ENCODE measurements at places on chromosomes 1 and 21. TPM values are rescaled to one million over a fixed set of nuclear protein-coding genes. Genes with fewer than 3 reads are reported as not detected.

- H3K4me1 ChIP-seq = peaks cover 4% of the 10 kb centered on the region
- no peak for DNase-seq
- H3K4me3 ChIP-seq = no peak overlapping the region
- no peaks in the 10 kb centered on the region for H3K27me3 ChIP-seq
- no peak overlapping the region for H3K27ac ChIP-seq
- H3K36me3 ChIP-seq = no peaks in the 10 kb centered on the region
Observed at GRCh38 chr1:226875641-226876295, 5.4 kb downstream of the PSEN2 start.

- no peak overlapping the region for H3K4me3 ChIP-seq
- DNase-seq = no peak
- no peaks in the 10 kb centered on the region for H3K36me3 ChIP-seq
- no peaks in the 10 kb centered on the region for H3K4me1 ChIP-seq
Observed at GRCh38 chr1:7745783-7746182, 25.3 kb upstream of the VAMP3 start.

- DNase-seq = no peak
- H3K36me3 ChIP-seq = no peaks in the 10 kb centered on the region
- H3K4me3 ChIP-seq = no peak overlapping the region
Observed at GRCh38 chr1:225774281-225775147, 3.1 kb upstream of the SRP9 start.

GRCh38 chr1:54399765-54400164 lies 6.4 kb downstream of the SSBP3 start:
- H3K4me1 ChIP-seq = peaks cover 21% of the 10 kb centered on the region
- no peak overlapping the region for H3K4me3 ChIP-seq
- DNase-seq = no peak
- H3K27ac ChIP-seq = no peak overlapping the region

The SDHC gene
- 17.4 TPM for total RNA-seq

DNA sequence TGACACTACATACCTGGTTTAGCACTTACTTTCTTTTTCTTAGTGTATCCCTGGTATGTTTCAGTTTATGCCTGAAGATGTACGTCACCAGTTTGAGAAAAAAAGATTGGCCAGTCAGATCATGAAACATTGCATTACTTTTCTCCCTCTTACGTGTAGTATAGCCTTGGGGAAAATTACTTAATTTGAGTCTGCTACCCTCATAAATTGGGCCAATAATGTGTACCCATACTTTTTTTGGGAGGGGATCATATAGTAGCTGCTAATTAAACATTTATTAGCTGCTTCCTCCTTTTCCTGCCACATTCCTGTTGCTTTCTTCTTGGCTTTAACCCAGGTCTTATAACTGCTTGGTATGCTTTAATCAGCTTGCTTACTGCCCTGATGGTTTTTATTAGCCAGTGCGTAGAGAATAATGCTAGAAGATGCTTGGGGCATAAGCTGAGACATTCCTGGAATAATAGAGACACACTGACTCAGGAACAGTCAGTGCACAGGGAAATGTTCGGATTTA lies 32.1 kb downstream of the RABGAP1L start:
- peaks cover 17% of the 10 kb centered on the region for H3K4me1 ChIP-seq
- peak overlapping the region; percentile 55 for H3K27ac ChIP-seq
- H3K27me3 ChIP-seq = no peaks in the 10 kb centered on the region
- no peaks in the 10 kb centered on the region for H3K36me3 ChIP-seq
- H3K4me3 ChIP-seq = peak overlapping the region; percentile 26

GRCh38 chr1:27872802-27873551 lies 633 bp downstream of the THEMIS2 start:
- peak overlapping the region; percentile 89 for H3K4me3 ChIP-seq
- DNase-seq = peak; percentile 82
- no peak overlapping the region for H3K27ac ChIP-seq

The KCNH1 gene
- 1.5 TPM for total RNA-seq

- peak; percentile 4 for DNase-seq
- H3K27ac ChIP-seq = no peak overlapping the region
- H3K4me1 ChIP-seq = no peaks in the 10 kb centered on the region
- no peaks in the 10 kb centered on the region for H3K27me3 ChIP-seq
- no peak overlapping the region for H3K4me3 ChIP-seq
Observed at GRCh38 chr1:75539230-75540116, 71.4 kb downstream of the SLC44A5 start.

GRCh38 chr21:15279482-15279881 lies 214.7 kb upstream of the NRIP1 start:
- H3K27ac ChIP-seq = no peak overlapping the region
- no peaks in the 10 kb centered on the region for H3K27me3 ChIP-seq
- no peaks in the 10 kb centered on the region for H3K4me1 ChIP-seq
- H3K36me3 ChIP-seq = no peaks in the 10 kb centered on the region
- no peak for DNase-seq

The LCE1F gene
- total RNA-seq = not detected

DNA sequence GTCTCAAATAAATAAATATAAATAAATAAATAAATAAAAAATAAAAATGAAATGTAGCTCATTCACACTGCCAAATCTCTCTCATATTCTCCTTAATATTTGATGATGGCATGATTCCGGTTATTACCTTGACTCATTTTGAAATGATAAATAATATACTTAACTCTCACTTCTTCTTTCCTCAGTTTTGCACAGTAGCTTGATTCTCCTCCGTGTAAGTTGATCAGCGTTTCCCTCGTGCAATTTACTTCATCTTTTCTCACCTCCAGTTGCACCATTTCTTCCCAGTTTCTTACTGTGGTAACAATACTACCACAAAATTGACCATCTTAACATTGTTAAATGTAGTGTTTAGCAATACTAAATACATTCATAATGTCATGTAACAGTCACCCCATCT lies 111.6 kb downstream of the RIPK4 start:
- no peak overlapping the region for H3K27ac ChIP-seq
- DNase-seq = no peak
- H3K4me3 ChIP-seq = no peak overlapping the region
- peaks cover 23% of the 10 kb centered on the region for H3K4me1 ChIP-seq

The SUCO gene
- total RNA-seq = 21.1 TPM

- no peak overlapping the region for H3K27ac ChIP-seq
- H3K36me3 ChIP-seq = no peaks in the 10 kb centered on the region
- H3K4me1 ChIP-seq = no peaks in the 10 kb centered on the region
- no peak for DNase-seq
- no peak overlapping the region for H3K4me3 ChIP-seq
Observed at GRCh38 chr1:174174461-174175329, 15.4 kb downstream of the RABGAP1L start.

DNA sequence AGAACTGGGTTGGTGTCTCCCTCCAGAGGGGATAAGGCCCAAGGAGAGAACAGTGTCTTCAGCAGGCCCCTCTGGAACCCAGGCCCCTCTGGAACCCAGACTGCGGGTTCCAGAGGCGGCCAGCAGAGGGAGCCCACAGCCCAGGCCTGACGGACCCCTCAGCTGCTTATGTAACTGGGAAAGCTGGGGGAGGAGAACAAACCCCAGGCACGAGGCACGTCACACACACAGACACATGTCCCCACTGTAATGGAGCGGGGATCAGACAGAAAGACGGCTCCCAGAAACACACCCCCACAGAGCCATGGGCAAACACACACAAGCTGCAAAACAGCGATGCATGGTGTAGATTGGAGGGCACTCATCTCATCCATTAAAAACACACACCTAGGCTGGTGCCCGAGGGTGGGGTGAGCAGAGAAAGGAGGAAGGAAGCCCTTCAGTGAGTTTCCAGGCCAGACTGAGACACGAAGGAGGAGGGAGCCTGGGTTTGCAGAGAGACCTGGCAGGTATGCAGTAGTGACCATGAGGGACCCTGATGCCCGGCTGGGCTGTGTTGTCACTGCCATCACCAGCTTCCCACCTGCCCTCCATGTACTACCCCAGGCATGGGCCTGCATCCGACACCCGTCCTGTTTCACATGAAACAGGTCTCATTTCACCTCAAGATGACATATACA lies 2.8 kb upstream of the IGSF8 start:
- H3K4me1 ChIP-seq = peaks cover 28% of the 10 kb centered on the region
- H3K27me3 ChIP-seq = no peaks in the 10 kb centered on the region
- peak overlapping the region; percentile 41 for H3K4me3 ChIP-seq
- no peak overlapping the region for H3K27ac ChIP-seq
- peak; percentile 87 for DNase-seq

GRCh38 chr1:12552951-12553921 lies 64.8 kb downstream of the DHRS3 start:
- H3K4me3 ChIP-seq = no peak overlapping the region
- no peaks in the 10 kb centered on the region for H3K36me3 ChIP-seq
- H3K27ac ChIP-seq = no peak overlapping the region

- H3K27me3 ChIP-seq = 0 out of 2 replicates have a peak, but pooled peaks cover 7% of the 10 kb centered on the region
- H3K4me1 ChIP-seq = peaks cover 19% of the 10 kb centered on the region
- H3K27ac ChIP-seq = peak overlapping the region; percentile 78
- H3K36me3 ChIP-seq = no peaks in the 10 kb centered on the region
- peak overlapping the region; percentile 72 for H3K4me3 ChIP-seq
Observed at GRCh38 chr1:119008483-119009311, 20.6 kb upstream of the TBX15 start.

DNA sequence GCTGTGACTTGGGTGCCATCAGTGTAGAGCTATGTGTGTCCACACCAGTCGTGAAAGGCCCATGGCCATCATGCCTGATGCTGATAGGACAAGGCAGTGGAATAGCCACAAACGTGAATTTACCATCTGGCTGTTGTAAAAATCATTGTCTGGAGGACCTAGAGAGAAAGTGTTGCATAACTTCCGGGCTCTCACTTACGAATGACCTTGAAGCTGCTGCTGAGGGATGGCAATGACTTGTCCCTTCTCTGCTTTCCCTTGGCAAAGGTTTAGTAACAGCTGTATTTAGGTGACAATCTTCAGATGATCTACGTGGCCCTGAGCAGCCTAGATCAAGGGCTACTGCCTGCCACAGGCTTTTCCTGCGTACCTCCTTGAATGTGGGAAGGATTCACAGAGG lies 5.8 kb downstream of the ATP1B1 start:
- H3K27me3 ChIP-seq = no peaks in the 10 kb centered on the region
- no peak overlapping the region for H3K4me3 ChIP-seq
- no peak for DNase-seq
- H3K4me1 ChIP-seq = peaks cover 50% of the 10 kb centered on the region
- H3K27ac ChIP-seq = no peak overlapping the region

DNA sequence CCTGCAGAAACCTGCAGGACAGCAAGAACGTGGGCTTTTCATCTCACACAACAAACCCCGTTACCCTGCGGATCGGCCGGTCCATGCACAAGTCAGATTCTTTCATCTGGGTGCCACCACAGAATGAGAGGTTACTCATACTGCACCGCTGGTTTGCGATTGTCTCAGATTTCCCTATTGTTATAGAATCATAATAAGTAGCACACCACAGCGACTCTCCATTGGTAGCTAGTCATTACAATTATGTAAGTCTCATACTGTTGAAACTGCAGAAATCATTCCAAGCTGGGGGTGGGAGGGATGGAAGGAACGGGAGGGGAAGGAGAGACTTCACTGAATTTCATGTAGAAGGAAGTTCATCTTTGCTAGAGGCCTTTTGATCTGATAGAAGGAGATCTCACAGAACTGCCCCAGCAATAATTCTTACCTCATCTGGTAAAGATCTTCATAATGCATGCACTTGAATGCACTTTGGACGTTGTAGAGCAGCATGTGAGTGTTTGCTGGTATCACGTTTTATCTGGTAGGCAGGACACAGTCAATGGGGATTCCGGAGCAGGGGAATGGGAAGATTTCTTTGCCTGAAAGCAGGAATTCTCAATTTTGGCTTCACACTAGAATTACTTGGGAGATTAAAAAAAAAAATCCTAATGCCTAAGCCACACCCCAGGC lies 221.1 kb downstream of the KIF26B start:
- H3K27me3 ChIP-seq = no peaks in the 10 kb centered on the region
- H3K27ac ChIP-seq = no peak overlapping the region
- no peak overlapping the region for H3K4me3 ChIP-seq
- no peaks in the 10 kb centered on the region for H3K36me3 ChIP-seq
- peak; percentile 21 for DNase-seq

GRCh38 chr1:30378991-30379581 lies 344.3 kb downstream of the MATN1 start:
- peaks cover 19% of the 10 kb centered on the region for H3K4me1 ChIP-seq
- DNase-seq = peak; percentile 88

The LCA5L gene
- total RNA-seq = 1.1 TPM

DNA sequence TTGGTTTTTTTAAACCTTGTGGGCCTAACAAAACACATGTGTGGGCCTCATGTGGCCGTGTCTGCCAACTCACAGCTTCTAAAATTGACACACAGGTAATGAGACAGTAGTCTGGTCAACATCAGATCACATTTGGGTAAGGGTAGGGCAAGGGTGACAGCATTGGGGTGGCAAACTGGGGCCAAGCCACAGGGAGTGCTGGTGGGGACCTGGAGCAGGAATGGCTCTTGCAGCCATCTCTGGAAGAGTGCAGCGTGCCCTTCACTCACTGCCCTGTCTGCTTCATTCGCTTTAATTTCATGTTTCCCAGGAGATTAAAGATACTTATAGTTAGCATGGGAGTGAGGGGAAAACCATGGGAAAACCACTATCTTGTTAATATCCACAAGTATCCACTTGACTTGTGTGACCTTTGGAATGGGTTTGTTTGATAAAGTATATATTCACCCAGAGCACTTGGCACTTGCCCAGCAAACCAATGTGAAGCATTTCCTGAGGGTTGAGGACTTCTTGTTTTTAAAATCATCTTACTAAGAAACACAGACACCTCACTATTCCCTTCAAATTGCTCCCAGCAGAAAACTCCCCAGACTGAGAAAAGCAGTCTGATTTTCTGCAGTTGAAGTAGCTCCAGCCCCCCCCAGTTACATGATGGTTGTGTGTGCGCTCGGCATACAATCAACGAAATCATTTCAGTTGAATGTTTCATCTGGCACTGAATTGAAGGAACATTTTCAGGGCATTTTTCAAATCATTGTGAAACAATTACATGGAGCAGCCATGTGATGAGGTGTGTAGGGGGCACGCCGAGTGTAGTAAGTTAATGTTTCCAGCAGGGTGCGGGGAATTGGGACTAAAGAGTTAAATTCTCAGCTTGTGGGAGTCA lies 175.7 kb downstream of the VPS13D start:
- peaks cover 29% of the 10 kb centered on the region for H3K4me1 ChIP-seq
- H3K27ac ChIP-seq = peak overlapping the region; percentile 65
- DNase-seq = peak; percentile 65

GRCh38 chr1:193584731-193585239 lies 398.4 kb upstream of the B3GALT2 start:
- H3K4me1 ChIP-seq = no peaks in the 10 kb centered on the region
- H3K27me3 ChIP-seq = no peaks in the 10 kb centered on the region
- H3K36me3 ChIP-seq = no peaks in the 10 kb centered on the region
- no peak overlapping the region for H3K27ac ChIP-seq

- DNase-seq = no peak
- no peaks in the 10 kb centered on the region for H3K27me3 ChIP-seq
- H3K4me1 ChIP-seq = no peaks in the 10 kb centered on the region
- H3K36me3 ChIP-seq = no peaks in the 10 kb centered on the region
- H3K4me3 ChIP-seq = no peak overlapping the region
Observed at GRCh38 chr21:19326531-19327319, 923.1 kb upstream of the TMPRSS15 start.

Measured in GM23248 (cell line).